ENCODE measurements at places on chromosomes 6 and 20.

GRCh38 chr6:16854986-16855385 is 93.7 kb upstream of the ATXN1 start:
- DNase-seq, result no peak

- DNase-seq, result no peak
Measured at GRCh38 chr6:90217506-90218127, 79.0 kb downstream of the BACH2 start.

DNA sequence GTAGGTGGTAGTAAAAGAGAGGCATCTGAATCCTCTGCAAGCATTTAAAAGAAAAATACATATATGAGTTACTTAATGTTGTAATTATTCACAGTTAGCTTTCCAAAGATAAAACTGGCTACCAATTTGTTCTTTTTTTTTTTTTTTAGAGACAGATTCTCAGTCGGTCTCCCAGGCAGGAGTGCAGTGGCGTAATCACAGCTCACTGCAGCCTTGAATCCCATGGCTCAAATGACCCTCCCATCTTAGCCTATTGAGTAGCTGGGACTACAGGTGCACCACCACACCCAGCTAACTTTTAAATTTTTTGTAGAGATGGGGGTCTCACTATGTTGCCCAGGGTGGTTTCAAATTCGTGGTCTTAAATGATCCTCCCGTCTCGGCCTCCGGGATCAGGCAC is 36.5 kb downstream of the SGK1 start:
- DNase-seq, result no peak

DNA sequence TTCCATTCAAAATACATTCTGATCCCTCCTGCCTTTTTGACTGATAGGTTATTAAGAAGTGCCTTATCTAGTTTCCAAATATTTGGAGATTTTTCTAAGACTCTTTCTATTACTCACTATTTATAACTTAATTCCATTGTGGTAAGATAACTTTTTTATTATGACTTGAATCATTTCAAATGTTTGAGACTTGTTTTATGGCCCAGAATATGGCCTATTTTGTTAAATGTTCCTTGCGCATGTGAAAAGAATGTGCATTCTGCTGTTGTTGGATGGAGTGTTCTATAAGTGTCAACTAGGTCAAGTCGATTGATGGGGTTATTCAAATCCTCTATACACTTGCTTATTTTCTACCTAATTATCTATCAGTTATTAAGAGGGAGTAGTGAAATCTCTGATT is 13.1 kb upstream of the TCP11 start:
- no peak for DNase-seq

DNA sequence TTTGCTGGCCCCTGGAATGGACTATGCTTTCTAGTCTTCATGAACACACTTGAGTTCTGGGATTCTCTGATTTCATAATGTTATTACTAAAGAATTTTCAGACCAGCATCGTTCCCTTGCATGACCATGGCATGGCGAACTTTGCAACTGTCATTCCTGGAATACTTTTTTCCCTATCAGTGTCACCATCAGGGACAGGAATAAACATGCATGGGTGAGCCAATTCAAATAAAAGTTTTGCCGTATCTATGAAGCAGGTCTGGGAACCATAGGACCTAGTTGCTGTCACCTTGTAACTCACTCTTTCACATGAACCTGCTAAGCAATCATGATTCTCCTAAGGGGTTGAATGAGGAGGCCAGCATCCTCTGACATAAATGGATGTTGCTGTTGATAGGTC is 68.2 kb upstream of the AGPAT4 start:
- no peak for DNase-seq

DNA sequence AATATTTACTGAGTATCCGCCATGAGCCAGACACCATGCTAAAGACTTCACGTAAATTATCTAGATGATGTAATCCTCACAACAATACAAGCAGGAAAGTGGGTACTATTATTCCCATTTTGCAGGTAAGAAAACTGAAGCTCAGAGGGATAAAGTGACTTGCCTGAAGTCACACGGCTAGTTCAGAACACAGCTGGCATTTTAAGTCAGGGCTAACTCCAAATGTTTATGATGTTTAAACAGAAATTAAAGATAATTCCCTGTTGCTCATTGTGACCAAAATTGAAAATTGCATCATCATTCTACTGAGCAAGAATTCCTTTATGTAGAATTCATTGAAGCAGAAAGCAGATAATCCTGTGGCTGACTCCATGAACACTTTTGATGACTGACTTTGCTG is 71.3 kb upstream of the STXBP5 start:
- no peak for DNase-seq

GRCh38 chr6:163323705-163324104 is 90.8 kb upstream of the QKI start:
- no peak for DNase-seq

DNA sequence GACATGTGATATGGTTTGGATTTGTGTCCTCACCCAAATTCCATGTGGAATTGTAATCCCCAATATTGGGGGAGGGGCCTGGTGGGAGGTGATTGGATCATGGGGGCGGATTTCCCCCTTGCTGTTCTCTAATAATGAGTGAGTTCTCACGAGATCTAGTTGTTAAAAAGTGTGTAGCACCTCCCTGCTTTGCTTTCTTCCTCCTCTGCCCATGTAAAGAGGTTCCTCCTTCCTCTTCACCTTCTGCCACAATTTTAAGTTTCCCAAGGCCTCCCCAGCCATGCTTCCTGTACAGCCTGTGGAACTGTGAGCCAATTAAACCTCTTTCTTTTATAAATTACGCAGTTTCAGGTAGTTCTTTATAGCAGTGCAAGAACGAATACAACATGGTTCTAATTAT is 2.1 kb upstream of the ZNF451 start:
- DNase-seq, result no peak

GRCh38 chr6:106417572-106418147 is 57.1 kb downstream of the CRYBG1 start:
- DNase-seq, result no peak

GRCh38 chr6:23175391-23175790 is 606.0 kb downstream of the HDGFL1 start:
- DNase-seq, result no peak

Measured in activated CD4-positive, alpha-beta T cell treated with anti-CD3 and anti-CD28 coated beads, Interleukin-2, amount 50 U/mL, for 24 hours (primary cell).